ENCODE measurements at places on chromosomes 2 and 18.

- no peak for DNase-seq
These were observed 115.7 kb upstream of the RBMS1 start for GRCh38 chr2:160609346-160609745.

GRCh38 chr18:73784853-73785252 is 362.8 kb downstream of the FBXO15 start:
- no peak for DNase-seq

DNA sequence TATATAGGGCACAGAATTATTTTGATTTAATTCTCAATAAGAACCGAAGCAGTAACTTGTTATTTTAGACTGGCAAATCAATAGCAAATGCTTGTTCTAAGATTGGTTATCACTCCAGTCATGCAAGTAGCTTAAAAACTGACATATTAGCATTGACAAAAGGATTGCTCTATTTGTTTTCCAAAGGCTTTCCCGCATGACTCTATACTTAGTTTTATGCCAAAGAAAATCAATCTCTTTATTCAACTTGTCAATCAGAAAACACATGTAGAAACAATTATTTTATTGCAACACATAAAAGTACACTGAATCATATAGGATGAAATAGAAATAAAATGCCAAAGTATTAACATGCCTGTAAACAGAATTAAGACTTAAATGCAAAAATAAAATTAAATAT is 108.4 kb downstream of the AFF3 start:
- DNase-seq: no peak

DNA sequence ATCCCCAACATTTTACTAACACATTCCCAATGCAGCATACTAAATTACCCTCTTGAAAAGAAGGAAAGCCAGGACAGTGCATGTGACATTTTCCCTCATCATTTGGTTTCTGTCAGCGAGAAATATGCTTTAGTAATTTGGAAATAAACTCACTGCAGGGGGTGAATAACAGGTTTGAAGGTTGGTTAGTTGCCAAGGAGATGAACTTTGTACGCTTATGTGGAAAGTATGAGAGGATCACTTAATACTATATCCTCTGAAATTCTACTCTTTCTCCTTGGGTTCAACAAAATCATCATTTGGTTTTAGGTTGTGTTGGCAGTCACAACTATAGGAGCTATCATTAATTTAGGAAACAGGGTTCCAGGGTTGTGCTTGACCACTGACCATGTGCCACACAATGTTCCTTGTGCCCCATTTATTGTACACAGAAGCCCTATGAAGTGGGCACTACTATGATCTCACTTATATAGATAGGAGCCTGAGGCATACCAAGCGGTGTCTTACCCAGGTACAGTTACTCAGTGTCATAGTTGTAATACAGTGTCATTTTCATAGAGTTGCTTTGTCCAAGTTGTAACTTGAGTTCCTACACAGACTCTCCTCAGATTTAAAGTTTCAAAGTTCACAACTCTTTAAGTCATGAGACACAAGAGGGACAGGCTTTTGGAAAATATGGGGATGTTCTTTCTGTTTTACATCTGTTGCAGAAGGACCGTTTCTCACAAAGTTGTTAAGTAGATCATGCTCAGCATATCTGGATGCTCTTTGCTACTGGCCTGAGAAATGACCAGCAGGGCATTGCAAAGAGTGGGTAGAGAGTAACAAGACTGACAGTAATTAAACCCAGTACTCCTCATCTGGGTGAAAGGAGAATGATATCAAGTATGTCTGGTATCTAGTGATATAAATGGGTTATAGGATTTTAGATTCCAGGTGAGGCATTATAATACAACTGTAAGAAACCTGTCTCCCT is 91.8 kb downstream of the MAP4K4 start:
- no peak for DNase-seq

DNA sequence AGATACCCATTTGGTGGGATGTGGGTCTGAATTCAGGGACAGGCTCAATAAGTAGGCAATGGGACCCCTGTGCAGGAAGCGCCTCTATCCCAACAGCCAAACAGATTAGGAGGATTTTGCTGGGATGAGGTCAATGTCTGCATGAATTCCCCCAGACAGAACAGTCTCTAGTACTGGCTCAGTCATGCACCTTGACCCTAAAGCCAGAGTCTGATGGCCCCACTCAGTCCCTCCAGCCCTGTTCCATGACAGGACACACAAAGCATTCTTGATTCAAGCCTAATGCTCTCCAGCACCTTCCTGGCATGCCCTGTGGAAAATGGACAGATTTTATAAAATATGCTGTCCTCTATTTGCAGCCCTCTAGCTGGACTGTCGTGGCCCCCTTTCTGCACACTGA is 49.8 kb upstream of the RAB6D start:
- DNase-seq: no peak

GRCh38 chr2:144479138-144479537 is 40.8 kb downstream of the ZEB2 start:
- peak; percentile 37 for DNase-seq

DNA sequence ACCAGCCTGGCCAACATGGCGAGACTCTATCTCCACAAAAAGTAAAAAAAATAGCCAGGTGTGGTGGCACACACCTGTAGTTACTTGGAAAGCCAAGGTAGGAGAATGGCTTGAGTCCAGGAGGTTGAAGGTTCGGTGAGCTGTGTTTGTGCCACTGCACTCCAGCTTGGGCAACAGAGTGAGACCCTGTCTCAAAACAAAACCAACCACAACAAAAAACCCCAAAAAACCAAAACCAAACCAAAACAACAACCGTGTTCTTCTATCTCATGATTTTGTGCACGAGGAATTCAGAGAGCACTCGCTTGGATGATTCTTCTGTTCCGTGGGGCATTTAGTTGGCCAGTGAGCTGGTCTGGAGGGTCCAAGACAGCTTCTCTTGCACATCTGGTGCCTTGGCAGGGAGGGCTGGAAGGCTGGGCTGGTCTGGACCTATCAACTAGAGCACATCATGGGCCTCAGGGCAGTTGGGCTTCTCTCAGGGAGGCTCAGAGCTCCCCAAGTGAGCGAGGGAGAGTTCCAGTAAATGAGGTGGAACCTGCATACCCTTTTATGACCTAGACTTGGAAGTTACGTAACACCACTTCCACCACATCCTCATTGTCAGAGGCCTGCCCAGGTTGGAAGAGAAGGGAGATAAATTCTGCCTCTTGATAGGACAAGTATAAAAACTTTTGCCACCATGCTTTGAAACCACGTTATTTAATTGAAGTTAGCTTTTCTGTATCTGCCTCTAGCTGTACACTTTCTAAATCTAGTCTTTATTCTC is 25.2 kb downstream of the SIX2 start:
- DNase-seq: no peak

DNA sequence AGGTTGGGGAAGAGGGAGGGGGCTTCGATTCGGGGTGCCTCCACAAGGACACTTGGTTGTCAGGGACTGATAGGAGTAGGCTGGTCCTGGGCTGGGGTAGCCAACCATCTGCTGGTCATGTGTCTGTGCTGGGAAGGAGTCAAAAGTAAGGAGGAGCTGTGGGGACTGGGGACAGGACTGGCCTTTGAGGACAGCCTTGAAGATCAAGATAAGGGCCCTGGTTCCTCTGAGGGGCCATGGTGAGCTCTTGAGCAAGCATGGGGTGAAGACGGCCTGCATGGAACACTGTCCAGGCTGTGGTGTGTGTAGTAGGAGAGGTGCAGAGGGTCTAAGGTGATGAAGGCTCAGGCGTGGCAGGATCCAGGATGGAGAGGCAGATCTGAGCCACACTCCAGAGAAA is 1.7 kb downstream of the CYP27A1 start:
- DNase-seq: no peak

DNA sequence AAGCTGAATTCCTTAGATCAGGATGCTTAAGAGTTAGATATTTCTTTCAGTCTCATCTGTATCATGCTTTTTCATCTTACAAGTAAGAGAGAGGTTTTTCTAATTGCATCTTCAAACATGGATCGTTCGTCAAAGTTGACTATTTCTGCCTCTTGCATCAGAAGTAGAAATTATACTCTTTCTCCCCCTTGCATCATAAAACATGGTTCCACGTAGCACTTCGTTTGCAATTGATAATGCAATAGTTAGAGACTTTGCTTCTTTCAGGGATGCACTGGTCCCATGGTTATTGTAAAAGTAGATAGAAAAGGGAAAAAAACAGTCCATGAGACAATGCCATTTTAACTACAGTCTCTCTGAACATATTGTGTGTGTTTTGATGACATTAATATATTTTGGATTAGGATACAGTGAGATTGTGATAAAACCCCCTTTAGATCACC is 75.1 kb upstream of the PARD3B start:
- DNase-seq: no peak

DNA sequence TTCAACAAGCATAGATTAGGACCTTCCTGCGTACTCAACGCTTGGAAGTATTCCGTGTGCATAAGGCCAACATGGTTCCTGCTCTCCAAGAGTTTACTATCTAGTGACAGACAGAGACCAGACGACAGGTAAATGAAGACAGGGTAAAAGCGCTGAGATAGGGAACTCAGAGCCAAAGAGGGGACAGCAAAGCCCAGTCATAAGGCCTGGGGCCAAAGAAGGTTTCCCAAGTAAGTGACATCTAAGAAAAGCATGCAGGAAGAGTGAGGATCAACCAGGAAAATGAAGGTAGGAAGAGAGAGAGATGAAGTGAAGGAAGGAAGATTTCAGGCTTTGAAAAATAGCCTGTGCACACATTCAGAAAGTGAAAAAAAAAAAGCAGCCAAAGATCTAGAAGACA is 76.9 kb upstream of the CDH20 start:
- no peak for DNase-seq

GRCh38 chr2:36528274-36528673 is 69.7 kb downstream of the FEZ2 start:
- no peak for DNase-seq

DNA sequence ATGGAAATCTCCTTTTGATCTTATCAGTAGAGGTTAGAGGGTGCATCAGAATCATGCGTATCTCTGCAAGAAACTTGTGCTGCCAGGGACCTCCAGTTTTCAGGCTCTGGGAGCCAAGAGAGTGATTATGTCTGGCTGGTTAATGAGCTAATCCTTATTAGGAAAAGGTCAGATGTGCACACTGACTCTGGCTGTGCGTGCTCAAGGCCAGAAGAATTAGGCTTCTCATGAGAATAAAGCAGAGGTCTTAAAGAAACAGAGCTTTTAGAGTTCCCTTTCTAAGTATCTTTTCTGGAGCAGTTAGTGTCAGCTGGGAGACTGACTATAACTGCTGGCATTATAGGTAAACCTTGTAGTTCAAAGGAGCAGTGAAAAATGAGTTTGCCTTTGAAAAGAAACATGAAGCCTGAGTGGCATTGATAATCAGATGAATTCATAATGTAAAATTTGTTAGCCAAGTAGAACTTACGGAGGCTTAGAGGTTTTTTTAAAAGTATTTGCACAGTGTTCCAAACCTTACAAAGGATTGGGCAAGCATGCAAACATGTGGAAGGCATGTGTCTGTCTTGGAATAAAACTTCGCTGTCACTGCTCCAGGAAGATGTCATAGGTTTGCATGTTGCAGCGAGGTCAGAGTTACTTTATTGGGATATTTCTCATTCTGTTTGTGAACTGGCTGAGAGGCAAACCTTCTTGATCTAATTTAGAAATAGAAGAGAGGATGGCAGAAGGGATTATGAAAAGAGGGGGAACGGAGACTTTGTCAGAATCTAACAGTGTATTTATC is 151.7 kb downstream of the ARHGAP28 start:
- no peak for DNase-seq

GRCh38 chr2:221641181-221641871 is 69.2 kb upstream of the EPHA4 start:
- no peak for DNase-seq

DNA sequence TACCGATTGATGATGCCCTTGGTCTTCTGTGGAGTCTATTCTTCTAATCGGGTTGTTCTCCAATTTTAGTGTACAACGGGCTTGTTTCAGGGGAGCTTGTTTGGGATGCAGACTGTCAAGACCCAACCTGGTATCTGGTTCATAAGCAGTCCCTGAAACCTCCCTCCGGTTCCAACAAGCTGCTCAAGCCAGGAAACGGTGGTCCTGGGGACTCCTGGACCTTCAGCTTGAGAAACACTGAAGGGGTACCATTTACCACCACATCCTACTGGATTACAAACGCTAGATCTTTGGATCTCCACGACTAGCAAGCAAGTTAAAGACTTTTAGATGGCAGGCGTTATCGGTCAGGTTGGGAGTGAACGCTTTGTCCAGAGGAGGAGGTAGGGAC is 2.0 kb downstream of the BCL2 start:
- DNase-seq: no peak

GRCh38 chr18:24031916-24032315 is 17.4 kb downstream of the TTC39C start:
- no peak for DNase-seq

- peak; percentile 63 for DNase-seq
These were observed 16.1 kb downstream of the WNT10A start for GRCh38 chr2:218896501-218897393.

DNA sequence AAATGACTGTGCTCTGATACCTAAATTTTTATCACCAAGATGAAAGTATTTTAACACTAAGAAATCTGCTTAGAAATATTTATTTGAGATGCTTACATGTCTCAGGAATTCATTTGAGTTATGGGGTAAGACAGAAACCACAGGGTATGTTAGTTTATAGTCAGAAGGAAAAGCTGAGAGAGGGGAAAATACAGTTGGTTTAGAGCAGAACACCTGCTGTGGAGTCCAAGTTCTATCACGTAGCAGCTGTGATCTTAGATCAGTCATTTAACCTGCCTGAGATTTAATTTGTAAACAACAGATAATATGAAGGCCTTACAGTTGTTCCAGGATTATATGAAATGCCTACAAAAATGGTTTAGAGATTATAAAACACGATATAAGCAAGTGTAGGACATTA is 29.0 kb downstream of the PDE6D start:
- no peak for DNase-seq

DNA sequence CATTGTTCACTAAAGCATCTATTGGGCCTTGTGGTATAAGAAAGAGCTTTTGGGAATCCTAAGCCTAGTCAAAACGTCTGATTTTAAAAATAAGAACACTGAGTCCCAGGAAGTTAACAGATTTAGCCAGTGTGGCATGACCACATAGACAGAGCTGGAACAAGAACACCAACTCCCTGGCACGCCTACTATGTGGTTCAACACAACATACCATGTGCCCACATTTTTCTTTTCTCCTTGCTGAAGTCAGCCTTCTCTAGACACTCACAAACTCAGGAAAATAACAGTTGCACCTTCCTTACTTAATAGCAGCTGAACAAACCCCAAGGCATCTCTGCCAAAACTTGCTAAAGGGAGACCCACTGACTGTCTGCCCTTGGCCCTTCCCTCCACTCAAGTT is 124.8 kb downstream of the C1D start:
- DNase-seq: no peak

DNA sequence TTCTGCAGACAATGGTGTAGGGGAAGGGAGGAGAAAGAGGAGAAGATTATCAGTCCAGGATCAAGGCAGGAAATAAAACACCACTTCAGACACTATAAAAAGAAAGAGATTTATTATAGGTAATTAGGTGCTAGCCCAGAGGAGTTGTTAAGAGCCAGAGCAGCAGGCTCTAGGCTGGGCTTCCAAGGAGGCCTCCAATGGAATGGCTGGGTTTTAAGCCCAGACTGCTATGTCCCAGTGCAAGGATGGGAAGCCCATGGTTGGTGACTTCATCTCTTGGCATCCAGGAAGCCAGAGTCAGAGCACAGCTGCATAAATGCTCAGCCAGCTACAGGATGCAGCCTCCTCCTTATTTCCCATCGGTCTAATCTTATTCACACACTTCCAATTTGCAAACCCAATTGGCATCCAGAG is 95.6 kb downstream of the LAMA3 start:
- peak; percentile 67 for DNase-seq
